RKO (cell line): ENCODE measurements at places on chromosomes 12 and 14.

- no peak for DNase-seq
Observed at GRCh38 chr12:40146800-40147797, 41.2 kb upstream of the SLC2A13 start.

DNA sequence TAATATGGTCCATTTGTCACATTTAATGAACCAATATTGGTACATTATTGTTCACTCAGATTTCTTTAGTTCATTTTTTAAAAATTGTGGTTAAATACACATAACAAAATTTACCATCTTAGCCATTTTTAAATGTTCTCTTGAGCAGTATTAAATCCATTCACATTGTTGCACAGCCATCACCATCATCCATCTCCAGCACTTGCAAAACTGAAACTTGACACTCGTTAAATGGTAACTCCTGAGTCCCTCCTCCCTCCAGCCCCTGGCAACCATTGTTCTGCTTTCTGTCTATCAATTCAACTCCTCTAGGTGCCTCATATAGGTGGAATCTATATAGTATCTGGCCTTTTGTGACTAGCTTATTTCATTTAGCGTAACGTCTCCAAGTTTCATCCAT lies 86.4 kb downstream of the ACACB start:
- no peak for DNase-seq

DNA sequence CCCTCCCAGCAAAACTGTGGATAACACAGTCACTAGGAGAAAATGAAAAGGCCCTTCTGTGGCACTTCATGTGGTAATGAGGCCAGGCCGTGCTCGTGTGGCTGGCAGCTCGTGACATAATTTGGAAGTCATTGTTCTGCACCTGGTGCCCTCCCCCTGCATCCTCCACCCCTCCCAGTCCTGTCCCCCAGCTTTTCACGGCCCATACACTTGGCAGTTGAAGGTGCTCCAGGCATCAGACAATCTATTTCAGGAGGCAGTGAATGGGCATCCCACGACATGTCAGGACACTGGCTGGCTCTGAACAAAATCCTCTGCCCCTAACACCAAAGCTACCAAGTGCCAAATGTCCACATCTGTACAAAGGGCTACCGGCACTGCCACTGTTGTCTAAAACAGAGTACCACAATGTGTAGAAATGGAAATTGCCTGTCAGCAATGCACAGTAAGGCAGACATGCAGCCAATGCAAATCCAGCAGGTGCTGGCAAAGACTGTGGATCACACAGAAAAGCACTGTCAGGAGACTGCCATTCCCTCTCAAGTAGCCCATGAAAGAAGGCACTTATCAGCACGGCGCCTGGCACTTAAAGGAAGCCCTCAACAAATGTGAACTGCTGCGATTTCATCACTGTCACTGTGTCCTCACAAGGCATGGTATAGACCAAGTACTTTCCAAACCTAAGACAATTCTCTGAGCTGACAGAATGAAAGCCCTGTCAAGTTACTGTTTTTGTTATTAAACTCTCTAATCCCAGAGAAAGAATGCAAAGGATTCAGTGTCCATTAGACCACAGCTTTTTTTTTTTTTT lies 39.1 kb downstream of the CORO1C start:
- DNase-seq, result no peak

DNA sequence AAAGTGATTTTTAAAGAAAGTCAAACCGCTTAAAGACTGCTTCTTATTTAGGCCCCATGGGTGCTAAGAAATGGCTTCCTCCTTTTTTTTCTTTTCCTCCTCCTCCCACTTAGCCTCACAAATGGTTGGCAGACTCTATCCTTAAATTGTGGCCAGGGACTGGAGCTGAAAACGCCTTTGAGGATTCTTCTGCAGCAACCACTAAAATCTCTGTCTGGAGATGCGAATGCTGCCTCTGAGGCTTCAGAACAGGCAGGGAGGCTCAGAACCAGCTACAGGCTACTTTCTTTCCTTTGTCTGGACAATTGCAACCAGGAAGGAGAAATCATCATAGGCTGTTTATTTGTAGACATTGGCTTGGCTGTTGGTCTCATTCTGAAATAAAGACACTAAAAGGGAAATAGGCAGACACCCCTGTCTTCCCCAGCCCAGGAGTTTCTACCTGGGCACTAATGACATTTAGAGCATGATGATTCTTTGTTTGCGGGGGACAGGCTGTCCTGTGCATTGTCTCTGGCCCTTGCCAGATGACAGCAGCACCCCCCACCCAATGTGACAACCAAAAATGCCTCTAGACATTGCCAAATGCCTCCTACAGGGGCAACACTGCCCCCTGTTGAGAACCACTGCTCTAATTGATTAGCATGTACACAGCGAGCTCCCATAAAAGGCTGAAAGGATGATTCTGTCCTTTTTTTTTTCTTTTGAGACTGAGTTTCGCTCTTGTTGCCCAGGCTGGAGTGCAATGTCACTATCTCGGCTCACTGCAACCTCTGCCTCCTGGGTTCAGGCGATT lies 50.3 kb downstream of the MAP1LC3B2 start:
- DNase-seq, result no peak

- DNase-seq, result no peak
Observed at GRCh38 chr12:62103748-62104147, 156.5 kb upstream of the USP15 start.

- no peak for DNase-seq
Observed at GRCh38 chr14:46902837-46903236, 251.3 kb upstream of the RPL10L start.

DNA sequence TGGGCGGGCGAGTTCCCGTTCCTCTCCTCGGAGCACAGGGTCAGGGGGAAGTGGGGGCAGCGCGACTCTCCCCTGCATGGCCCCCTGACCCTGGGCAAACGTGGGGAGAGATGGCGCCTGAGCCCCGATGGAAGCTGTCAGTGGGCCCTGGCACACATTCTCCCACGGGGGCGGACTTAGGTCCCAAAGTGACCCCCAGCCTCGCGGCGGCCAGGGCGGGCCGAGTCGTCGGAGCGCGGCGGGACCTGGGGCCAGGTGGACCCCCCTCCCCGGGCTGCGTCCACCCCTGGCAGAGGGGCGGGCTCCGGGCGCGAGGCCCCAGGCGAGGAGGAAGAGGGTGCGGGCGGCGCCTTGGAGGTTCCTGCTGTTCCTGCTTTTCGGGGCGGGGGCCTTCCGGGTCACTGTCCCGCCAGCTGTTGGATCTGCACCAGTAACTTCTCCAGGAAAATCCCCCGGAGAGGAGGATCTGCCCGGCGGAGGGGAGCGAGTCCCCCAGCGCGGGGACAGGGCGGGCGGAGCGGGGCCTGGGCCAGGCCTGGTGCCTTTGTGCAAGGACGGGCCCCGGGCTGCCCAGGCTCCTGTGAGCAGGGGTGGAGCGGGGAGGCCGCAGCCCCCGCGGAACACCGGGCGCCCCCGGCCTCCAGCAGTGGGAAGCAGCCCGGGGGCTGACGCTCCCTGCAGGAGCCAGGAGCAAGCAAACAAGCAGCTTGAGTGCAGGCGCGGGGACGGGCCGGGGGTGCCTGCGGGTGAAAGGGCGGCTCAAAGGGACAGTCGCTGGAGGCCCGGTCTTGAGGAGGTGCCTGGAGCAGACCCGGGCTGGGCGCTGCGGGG lies 15.3 kb downstream of the TNFAIP2 start:
- DNase-seq, result no peak

GRCh38 chr12:58433959-58434358 lies 486.3 kb downstream of the LRIG3 start:
- peak; percentile 13 for DNase-seq

DNA sequence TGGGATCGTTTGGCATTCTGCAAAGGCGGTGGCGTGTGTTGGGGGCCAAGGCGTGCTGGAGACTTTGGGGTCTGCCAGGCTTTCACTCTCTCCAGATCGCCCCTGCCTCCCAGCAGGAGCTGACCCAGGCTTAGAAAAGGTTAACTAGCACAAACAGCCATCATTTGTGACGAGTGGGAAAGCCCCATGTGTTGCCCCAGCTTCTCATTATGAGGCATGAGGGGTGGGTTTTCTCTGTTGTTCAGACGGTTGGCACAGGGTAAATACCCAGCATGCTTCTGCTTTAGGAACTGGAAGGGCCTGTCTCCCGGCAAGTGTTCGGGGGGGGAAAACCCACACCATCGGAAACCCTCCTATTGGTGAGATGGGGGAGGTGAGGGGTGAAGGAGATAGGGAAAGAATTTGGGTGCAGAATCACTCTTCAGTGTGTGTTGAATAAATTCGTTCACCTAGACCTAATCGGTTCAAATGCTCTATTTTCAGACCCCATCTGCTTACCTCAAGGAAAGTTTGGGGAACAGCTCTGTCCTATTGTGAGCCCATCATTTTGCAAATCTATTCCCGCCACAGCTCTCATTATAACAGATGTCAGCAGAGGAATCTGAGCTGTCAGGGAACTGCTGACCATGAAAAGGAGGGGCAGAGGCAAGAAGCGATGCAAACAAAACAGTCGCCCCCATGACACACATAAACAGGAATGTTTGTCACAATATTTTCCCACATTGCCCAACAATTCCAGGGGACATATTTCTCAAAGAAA lies 34.7 kb upstream of the C12orf42 start:
- DNase-seq, result no peak

DNA sequence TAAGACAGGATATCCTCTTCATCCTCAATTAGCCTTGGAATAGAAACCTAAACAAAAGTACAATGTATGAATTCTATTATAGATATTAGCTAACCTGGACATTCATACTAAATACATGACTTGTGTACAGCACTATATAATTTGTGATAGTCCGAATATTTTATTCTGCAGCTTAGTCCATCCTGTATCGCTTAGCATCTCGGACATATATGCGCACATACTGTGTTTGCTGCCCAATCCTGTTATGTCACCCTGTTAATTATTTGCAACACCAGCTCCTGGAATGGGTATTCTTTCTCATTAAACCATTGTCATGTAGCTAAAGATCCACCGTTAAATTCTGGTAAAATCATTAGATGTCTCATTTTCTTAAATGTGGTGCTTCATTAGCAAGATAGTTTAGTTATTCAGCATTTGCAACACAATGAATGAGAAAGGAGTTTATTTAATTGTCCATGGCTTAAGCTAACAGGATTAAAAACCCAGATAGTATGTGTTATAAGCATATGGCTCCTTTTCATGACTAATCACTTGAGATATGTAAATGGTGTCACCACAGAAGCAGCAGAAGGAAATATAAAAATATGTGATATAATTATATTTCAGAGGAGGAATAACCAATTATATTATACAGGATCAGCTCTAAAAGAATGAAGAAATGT lies 156.0 kb upstream of the ARHGAP5 start:
- no peak for DNase-seq

DNA sequence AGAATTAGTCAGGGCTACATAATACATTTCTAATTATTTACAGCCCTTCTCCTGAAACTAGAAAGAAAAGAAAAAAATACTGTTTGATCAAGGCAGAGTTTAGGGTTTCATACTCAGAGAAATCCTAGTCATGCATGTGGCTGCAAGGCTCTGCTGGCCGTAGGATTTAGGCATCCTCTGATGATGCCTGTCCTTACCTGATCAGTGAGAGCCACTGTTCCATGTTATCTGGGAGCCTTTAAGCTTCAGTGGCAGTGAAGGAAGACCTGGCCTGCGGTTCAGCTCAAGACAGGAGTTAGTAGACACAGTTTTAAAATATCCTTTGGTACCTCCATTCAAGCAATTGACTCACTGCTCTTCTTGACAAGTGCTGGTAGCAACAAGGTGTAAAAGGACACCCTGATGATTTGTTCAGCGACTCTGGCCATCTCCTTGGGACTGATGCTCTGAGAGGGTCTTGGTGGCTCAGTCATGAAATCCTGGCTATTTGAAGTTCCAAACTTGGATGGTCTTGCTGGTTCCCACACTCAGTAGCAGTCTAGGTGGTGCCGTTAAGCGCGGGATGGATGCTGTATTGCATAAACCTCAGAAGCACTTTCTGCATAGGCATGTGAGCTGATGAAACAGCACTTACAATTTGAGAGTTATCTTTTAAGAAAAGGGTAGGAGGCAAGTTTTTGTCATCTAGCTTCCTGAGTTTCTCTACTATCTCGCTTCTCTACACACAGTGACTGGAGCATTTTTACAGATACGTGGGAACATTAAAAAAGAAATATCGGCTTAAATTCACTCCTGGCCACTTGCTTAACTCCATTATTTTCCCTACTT lies 162.0 kb downstream of the SAMD4A start:
- no peak for DNase-seq
